PC-9 (cell line): ENCODE measurements at places on chromosomes 7 and 10.

GRCh38 chr7:158609313-158609974 lies 21.8 kb upstream of the PTPRN2 start:
- DNase-seq: no peak

- peak; percentile 47 for DNase-seq
Measured at GRCh38 chr7:88357294-88357693, 50.6 kb upstream of the STEAP4 start.

DNA sequence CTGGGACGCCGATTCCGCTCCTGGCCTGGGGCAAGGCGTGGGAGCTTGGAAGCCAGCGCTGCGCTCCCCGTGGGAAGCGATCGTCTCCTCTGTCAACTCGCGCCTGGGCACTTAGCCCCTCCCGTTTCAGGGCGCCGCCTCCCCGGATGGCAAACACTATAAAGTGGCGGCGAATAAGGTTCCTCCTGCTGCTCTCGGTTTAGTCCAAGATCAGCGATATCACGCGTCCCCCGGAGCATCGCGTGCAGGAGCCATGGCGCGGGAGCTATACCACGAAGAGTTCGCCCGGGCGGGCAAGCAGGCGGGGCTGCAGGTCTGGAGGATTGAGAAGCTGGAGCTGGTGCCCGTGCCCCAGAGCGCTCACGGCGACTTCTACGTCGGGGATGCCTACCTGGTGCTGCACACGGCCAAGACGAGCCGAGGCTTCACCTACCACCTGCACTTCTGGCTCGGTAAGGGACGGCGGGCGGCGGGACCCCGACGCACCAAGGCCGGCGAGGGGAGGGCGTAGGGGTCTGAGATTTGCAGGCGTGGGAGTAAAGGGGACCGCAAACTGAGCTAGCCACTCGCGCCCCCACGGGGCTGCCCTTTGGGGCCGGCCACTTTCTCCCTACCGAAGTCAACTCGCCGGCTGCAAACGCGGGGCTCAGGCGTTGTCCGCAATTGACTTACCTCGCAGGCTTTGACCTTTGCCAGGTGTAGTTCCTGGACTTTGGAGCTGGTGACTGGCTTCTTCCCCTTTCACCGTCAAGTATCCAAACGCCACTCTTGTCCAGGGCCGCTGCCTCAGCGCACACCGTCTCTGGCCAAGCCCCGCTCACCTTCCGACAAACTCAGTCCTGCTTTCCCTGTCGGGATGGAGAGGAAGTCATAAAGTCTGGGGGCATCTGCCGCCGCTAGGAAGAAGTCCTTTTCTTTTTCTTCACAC lies at the start of gene SCIN:
Gene SCIN, plus strand, starts transcription at position 187 of the 928 bp plus-strand sequence. Its CDS starts 67 bp downstream, at position 254.
- DNase-seq: no peak

GRCh38 chr7:29017713-29018112 lies 59.6 kb upstream of the TRIL start:
- DNase-seq: no peak

GRCh38 chr10:29635711-29636144 lies 957 bp upstream of the SVIL start:
- no peak for DNase-seq

- no peak for DNase-seq
Measured at GRCh38 chr10:21401196-21401595, 124.3 kb downstream of the SKIDA1 start.

DNA sequence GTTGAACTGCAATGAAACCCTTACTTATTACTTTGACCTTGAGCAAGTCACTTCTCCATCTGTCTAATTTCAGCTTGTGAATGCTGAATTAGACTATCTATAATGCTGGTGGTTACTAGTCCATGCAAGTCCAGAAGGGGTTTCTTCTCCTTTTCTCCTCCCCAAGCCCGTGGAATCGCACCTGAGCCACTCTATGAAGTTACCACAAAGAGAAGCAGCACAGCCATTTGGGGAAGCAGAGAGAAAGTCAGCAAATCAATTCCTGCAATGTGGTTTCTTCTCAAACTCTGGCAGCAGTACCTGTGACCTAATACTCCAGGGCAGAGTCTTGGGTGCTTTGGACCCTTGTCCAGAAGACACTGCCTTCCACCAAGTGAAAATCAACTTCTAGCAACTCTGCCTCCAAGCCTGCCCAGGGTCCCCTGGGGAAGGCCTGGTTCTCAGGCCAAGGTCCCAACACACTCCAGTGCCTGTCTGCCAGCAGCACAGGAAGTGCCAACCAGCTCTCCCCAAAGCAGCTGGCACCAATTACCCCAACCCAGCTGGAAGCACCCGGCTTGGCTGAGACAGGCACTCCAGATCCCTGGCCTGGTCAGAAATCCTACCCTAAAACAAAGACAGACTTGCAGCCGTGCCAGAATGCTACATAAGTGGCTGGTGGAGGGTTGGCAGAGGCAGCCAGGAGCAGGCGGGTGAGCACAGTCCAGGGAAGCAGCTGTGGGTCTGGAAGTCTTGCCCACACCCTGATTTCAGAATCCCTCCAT lies 200.3 kb downstream of the LSM5 start:
- DNase-seq: no peak

- no peak for DNase-seq
Measured at GRCh38 chr7:51054231-51054630, 262.4 kb downstream of the COBL start.
